CD4-positive, alpha-beta T cell treated with Interleukin-17A for 1 hour (primary cell): ENCODE measurements at places on chromosomes 12 and 14.

DNA sequence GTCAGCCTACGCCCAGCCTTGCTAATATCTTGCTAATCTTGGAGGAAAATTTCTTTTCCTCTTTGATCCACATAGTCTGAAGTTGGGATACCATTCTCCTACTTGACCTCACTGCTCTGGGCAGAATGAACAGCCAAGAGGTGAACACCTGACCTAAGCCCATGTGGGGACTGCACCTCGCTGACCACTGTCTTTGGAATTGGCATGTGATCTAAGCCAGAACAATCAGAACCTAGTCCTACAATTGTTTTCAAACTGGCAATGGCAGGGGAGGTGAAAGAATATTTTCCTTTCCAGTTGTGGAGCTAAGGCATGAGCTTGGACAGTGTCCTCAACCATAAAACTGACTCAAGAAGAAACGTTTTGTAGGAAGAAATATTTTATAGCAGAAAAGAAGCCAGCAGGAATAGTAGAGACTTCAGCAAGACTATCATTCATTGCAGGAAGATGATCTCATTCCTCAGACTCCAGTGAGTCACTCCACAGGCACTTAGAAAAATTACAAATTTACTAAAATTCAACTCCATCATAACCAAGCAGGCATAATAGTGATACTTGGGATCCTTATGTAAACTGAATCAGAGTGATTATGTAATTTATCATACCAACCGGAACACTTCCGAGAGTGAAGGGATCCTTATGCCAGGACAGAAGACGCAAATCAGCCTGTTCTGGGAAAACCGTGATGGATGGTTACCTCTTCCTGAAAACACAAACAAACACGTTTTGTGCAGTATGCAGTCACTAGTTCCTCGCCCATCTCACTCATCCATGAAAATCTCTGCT, 14.7 kb downstream of the PTPRO start:
- no peak for DNase-seq

GRCh38 chr12:22416801-22417200, 82.3 kb upstream of the ST8SIA1 start:
- DNase-seq = no peak

- no peak for DNase-seq
These were observed 114.5 kb downstream of the ETV6 start for GRCh38 chr12:11763760-11764520.

GRCh38 chr14:58082011-58082410, 70.0 kb downstream of the ARMH4 start:
- no peak for DNase-seq

DNA sequence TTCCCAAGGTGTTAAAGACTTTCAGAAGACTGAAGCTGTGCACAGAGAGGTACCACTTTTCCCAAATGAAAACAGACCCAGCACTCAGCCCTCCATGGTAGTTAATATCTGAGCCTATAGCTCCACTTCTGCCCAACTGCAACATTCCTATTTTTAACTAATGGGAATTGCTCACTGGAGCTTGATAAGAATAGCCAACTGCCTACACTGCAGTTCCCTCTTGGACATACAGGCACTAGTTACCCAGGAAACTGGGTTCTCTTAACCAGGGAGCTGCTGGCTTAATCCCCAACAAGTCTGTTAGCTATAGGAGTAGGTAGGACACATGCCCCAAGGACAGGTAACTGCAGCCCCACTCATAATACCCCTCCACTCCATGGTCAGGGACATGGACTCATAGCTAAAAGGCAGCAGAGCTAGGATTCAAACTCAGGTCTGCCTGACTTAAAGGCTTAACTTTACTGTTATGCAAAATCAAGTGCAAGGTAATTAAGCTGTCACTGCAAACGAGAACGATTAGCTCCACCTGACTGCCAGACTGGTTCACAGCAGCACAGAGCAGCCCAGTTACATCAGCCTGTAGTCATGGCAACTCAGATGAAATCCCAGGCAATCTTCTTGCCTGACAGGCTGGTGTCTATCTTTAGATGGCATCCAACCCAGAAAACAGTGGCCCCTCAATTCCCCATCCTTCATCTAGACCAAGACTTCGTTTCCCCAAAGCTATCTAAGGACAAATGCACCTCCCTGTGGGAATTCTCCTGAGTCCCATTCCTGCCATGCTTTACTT, 77.1 kb upstream of the ACTN1 start:
- DNase-seq = peak; percentile 7

GRCh38 chr12:78958941-78959340, 94.4 kb downstream of the SYT1 start:
- DNase-seq = no peak

- DNase-seq = peak; percentile 77
These were observed 44.5 kb downstream of the KDM2B start for GRCh38 chr12:121536054-121536898.

DNA sequence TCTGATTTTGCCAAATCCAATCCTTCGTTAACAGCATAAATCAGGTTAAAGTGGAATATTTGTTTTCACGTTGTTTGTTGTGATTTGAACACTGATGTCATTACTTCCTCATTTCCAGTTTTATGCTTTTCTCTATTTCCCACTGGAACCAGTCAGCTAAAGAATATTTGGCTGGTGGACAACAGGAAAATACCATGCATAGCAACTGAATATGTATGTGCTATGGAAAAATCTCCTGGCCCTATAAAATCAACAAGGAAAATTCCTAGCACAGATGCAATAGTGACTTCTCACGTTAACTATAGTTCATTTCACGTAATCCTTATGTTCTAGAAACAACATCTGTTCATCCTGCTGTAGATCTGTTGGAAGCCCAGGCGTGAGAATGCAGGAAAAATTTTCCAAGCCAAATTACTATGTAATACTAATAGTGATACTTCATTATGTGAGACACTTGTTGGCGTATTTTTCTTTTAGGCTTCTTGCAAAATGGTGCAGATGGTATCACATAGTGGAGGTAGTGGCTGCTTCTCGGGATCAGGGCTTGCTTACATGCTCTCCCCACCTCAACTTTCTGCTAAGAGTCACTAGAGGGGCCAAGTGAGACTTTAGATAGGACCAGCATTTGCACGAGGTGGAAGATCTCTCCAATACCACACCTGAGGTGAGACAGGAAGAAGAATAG, 86.3 kb upstream of the USP44 start:
- no peak for DNase-seq

DNA sequence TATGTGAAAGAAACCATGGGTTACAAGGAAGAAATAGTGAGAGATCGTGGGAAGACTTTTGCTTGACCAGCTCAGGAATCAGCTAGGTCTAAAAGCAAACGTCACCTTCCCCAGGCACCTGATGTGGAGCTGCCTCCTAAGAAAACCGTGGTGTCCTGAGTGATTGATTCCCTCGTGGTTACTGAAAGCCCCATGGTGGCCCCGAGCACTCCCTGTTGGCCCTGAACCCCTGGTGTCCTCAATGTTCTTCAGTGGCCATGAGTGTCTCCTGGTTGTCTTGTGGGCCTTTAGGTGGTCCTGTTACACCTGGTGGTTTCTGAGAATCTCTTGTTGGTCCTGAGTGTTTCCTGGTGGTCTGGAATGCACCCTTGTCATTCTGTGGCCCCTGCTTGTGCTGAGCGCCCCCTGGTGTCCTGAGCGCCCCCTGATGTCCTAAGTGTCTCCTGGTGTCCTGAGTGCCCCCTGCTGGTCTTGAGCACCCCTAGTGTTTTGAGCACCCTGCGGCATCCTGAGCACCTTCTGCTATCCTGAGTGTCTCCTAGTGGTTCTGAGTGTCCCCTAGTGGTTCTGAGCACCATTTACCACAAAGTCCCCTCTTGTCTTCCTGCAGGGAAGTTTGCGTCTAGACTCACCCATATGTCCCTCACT, 518.7 kb downstream of the TMEM121 start:
- DNase-seq = peak; percentile 83

- no peak for DNase-seq
These were observed 6.6 kb upstream of the PLEKHG7 start for GRCh38 chr12:92696216-92696615.

DNA sequence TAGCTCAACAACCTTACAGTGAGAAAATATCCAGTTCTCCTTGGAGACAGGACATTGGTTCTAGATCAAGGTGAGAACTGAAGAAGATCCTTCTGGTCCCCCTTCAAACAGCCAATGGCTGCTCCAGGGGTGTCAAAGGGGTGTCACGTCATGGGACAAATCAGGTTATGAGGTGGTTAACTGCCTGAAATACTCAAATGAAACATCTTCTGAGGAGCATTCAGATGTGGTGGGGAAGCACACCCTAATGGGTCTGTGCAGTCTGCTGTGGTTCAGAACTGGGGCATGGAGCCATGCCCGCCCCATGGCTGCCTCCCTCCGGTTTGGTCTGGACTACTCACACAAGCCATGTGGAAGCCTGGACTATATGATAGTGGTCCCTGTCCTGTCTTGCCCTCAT, 52.4 kb upstream of the PARP11 start:
- no peak for DNase-seq
